ENCODE measurements at places on chromosomes 4 and X.
A peak's percentile ranks its signal among the peaks of the same experiment; 100 is the strongest.

GRCh38 chr4:39181520-39181904 lies 817 bp upstream of the WDR19 start:
- DNase-seq = no peak

GRCh38 chr4:143241892-143242291 lies 57.2 kb downstream of the USP38 start:
- DNase-seq = no peak

DNA sequence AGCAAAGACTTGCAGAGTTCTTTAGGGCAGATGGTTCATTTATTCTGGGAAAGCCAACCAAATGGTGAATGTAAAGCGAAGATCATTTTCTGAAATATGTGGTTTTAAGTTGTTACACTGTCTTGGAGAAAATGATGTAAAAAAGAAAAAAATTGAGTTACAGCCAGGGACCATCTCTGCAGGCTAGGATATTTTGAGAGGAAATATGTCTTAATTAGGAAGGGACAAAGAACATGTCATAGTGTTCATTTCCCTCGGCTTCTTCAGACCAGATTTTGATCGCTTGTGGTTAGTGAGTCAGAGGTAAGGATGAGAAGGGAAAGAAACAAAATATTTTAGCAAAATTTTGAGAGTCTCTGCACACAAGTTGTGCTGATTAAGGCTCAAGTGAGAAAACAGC lies 59.0 kb upstream of the C1QTNF7 start:
- DNase-seq = no peak

- no peak for DNase-seq
Measured at GRCh38 chrX:42754115-42754514, 23.8 kb downstream of the PPP1R2C start.

DNA sequence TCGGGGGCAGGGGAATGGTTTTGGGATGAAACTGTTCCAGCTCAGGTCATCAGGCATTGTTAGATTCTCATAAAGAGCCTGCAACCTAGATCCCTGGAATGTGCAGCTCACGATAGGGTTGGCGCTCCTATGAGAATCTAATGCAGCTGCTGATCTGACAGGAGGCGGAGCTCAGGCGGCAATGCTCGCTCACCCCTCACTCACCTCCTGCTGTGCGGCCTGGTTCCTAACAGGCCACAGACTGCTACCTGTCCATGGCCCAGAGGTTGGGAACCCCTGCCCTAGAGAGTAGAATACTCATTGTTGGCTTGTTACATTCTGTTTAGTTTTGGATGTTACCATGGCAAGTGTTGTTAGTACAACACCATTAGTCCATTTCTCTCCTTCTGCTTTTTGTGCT lies 40.8 kb upstream of the STX18 start:
- DNase-seq = no peak

GRCh38 chrX:46978341-46979291 lies 66.4 kb downstream of the JADE3 start:
- peak; percentile 36 for DNase-seq

- no peak for DNase-seq
Measured at GRCh38 chr4:153553155-153553818, 87.1 kb downstream of the TMEM131L start.

GRCh38 chr4:143289370-143289769 lies 47.3 kb upstream of the GAB1 start:
- no peak for DNase-seq

DNA sequence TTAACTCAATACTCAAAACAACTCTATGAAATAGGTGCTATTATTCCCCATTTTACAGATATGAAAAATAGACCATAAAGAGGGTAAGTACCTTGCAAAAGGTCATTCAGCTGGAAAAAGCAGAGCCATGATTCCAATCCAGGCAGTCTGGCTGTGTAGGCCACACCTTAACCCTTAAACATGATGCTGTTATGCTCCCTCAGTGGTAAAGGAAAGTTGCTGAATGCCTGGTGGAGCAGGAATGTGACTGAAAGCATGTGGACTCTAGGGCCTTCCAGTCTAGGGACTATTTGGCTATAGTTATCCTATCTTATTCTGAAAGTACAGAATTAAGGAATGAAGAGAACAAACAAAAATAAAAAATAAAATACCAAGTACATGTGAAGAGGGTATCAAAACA lies 19.6 kb downstream of the RP2 start:
- DNase-seq = no peak

- DNase-seq = no peak
Measured at GRCh38 chr4:184163813-184164212, 53.9 kb downstream of the ENPP6 start.

DNA sequence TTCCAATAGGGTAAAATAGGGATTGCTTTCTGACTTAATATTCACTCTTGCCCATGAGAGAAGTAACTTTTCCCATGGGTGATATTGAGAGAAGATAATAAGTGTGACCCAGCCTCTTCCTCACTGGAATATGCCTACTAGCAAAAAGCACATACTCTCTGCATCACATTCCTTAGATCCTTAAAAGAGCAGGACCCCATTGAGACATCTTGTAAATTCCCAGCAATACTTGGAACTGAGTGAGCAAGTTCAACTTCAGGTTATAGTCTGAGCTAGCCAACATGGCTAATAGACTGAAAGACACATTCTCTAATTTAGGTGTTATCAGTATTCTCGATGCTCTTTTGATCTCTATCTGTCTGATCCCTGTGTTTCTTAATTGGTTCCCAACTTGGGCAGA lies 1372.3 kb downstream of the STIM2 start:
- DNase-seq = no peak

GRCh38 chr4:181647396-181648147 lies 595.6 kb upstream of the TENM3 start:
- no peak for DNase-seq

- no peak for DNase-seq
Measured at GRCh38 chr4:145851511-145852201, 87.0 kb downstream of the ZNF827 start.

- DNase-seq = no peak
Measured at GRCh38 chrX:55480390-55481062, 9.1 kb downstream of the USP51 start.

GRCh38 chr4:81454499-81454898 lies 17.2 kb downstream of the RASGEF1B start:
- no peak for DNase-seq

DNA sequence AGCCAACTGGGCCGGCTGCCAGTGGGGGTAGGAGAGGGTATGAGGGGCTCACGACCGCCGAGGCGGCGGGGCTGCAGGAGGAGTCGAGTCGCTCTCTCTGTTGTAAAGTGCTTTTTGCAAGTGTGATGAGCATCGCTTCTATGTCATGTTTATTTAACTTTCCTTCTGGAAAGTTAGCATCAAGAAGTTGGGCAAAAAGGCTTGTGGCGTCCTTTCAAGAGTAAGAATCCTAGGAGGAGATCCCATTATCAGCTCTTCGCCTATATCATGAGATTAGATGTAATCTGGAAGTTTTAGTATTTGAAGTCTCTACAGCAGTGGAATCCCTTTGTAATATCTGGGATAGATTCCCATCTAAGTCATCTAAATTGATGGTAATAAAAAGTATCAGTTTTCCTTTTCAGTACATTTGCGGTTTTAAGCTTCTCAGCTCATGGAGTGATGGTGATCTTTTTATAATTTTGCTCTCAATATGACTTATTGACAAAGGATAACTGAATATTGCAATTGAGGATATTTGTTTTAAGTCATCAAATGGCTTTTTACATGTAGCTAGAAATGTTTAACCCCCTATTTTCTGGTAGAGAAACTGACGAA lies 1.7 kb downstream of the GALNT7 start:
- DNase-seq = no peak

DNA sequence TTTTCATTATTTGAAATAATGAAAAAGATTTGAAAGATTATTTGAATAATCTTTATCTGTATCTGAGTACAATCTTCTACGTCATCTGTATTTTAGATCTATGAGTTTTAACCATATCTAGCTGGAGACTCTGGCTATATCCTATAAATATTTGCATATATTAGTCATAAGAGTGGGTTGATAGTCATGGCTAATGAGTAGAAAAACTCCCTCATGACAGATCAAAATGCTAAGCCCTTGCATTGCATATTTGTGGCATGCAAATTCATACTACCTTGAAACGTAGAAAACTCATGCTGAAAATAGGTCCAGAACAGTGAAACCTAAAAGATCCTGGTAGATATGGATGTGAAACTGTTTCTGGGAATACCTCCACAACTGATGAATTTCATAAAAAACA lies 291.3 kb downstream of the GALNTL6 start:
- DNase-seq = no peak

DNA sequence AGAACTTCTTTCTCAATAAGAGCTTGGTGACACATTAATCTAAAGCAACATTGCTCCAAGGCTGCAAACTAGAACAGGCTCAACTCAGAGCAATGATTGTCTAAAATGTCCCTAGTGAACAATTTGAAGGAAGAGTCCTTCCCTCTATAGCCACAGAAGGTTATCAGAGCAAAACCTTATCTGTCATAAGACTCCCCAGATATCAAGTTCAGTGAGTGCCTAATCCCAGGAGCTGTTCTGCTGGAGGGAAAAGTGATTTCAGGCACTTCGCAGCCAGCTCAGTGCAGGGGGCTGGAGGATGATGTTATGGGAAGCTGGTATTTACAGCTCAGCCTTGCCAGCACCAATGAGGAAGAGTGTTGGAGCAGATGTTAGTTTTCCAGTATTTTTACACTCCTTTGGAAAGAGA lies 497.5 kb downstream of the INPP4B start:
- no peak for DNase-seq

- DNase-seq = no peak
Measured at GRCh38 chrX:20974326-20974725, 399.9 kb upstream of the CNKSR2 start.

- no peak for DNase-seq
Measured at GRCh38 chrX:46703980-46704379, 54.9 kb downstream of the SLC9A7 start.

DNA sequence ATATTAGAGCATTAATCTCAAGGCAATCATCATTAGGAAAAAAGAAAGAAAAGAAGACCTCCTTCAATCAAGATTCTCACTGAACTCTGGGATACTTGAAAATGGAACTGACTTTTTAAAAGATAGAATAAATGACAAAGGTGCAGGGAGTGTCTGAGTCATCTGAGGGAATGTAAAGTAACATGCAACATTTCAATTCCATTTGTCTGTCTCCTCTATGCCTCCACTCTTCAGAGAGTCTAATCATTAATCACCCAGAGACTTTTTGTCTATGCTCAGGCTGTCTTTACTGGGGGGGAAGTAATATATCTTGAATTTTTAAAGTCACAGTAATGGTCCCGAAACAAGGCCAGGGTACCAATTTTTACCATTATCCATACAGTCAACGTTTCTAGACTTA lies 55.0 kb upstream of the PACRGL start:
- DNase-seq = no peak

- DNase-seq = no peak
Measured at GRCh38 chr4:138301536-138301935, 59.4 kb upstream of the SLC7A11 start.

GRCh38 chr4:4720646-4721045 lies 138.8 kb upstream of the MSX1 start:
- no peak for DNase-seq

GRCh38 chr4:152780267-152780778 lies 569 bp downstream of the ARFIP1 start:
- DNase-seq = no peak

GRCh38 chr4:184853436-184853835 lies 27.7 kb upstream of the ACSL1 start:
- no peak for DNase-seq

DNA sequence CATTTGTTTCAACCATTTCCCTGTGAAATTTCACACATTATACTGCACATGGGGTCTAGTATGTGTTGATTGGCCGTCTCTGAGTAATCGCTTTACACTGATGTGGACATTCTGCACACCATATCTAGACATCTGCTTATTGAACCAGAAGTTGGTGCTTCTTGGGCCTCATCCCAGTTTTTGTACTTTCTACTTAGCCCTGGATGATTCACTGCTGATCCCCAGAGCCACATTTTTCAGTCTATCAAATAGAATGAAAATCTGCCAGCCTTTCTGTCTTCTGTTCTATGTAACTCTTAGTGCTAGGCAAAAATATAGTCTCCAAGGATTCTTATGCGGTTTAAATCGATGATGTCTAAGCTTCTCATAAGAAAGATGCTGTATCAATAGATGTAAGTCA lies 40.5 kb upstream of the RELL1 start:
- DNase-seq = no peak
